DND-41 (cell line): ENCODE measurements at places on chromosomes 3 and 15.

DNA sequence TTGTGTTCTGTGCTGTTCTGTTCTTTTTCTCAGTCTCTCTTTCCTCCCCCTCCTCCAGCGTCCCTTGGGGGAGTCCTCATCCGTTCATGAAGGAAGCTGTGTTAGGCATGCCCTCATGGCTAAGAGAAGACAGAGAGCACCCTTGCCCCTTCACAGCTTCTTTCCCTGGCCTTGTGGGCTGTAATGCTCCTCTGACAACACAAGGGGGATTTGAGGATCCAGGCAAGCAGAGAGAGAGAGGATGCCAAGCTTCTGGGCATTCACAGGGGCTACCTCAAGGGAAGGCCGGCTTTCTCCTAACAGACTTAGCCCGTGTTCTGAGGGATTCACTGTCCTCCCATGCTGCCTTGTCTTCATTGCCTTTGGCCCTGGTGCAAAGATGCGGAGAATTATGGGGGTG is 389.5 kb downstream of the LRTM1 start:
- H3K36me3 ChIP-seq, result no peaks in the 10 kb centered on the region
- no peak for DNase-seq
- H3K27me3 ChIP-seq, result no peaks in the 10 kb centered on the region

GRCh38 chr3:107953722-107954121 is 137.1 kb downstream of the CD47 start:
- H3K36me3 ChIP-seq, result no peaks in the 10 kb centered on the region
- peak; percentile 34 for DNase-seq
- H3K4me3 ChIP-seq, result no peak overlapping the region
- no peaks in the 10 kb centered on the region for H3K27me3 ChIP-seq
- H3K4me1 ChIP-seq, result peaks cover 29% of the 10 kb centered on the region

DNA sequence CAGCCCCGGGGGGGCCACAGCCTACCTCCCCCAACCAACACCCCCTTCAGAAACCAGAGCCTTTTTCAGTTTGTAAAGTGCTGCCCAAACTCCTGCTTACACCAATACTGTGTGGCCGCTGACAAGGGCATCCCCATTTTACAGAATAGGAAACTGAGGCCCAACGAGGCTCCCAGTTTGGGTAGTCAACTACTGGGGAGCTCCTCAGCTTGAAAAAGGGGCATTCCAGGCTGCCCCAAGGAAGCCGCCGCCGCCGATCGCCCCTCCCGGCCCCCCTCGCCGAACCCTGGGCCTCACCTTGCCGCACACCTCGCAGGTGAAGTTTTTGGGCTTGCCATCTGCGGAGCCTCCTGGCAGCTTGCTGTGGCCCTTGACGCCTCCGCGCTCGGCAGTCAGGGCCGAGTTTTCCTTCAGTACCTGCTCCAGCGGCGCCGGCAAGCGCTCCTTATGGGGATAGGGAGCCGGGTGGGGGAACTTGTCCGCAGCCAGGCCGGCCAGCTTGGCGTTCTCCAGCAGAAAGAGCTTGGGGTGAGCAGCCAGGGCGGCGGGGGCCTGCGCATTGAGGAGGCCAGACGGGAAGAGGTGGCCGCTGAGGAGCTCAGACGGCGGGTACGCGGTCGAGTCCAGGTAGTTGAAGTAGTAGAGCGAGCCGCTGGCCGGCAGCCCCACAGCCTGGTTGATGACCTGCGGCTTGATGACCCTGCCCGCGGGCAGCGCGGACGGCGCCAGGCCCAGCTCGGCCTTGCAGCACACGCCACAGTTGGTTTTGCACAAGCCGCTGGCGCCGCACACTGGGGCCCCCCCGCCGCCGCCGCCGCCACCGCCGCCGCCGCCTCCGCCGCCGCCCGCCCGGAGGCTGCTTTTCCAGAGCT is 1.4 kb downstream of the FEZF2 start:
- H3K36me3 ChIP-seq, result no peaks in the 10 kb centered on the region
- H3K27ac ChIP-seq, result no peak overlapping the region
- H3K27me3 ChIP-seq, result no peaks in the 10 kb centered on the region
- H3K4me1 ChIP-seq, result no peaks in the 10 kb centered on the region
- DNase-seq, result no peak

DNA sequence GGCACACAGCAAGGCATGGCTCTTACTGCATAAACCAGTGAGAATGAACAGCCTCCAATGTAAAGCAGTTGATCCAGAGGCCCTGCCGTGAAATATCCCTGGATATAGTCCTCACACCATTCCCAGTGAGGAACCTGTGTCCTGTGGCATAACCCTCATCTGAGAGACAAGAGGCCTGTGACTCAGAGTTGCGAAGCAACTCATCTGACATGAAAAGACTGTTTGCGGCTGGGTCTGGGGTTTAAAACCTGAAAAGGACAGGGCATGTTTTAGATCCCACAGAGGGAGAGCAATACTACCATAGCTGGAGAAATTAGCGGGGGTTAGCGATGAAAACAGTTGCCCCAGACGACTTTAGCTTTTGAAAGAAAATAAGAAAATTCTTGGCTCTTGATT is 165.3 kb upstream of the BHLHE40 start:
- no peak overlapping the region for H3K27ac ChIP-seq
- H3K36me3 ChIP-seq, result peaks cover 14% of the 10 kb centered on the region
- DNase-seq, result no peak
- no peak overlapping the region for H3K4me3 ChIP-seq

DNA sequence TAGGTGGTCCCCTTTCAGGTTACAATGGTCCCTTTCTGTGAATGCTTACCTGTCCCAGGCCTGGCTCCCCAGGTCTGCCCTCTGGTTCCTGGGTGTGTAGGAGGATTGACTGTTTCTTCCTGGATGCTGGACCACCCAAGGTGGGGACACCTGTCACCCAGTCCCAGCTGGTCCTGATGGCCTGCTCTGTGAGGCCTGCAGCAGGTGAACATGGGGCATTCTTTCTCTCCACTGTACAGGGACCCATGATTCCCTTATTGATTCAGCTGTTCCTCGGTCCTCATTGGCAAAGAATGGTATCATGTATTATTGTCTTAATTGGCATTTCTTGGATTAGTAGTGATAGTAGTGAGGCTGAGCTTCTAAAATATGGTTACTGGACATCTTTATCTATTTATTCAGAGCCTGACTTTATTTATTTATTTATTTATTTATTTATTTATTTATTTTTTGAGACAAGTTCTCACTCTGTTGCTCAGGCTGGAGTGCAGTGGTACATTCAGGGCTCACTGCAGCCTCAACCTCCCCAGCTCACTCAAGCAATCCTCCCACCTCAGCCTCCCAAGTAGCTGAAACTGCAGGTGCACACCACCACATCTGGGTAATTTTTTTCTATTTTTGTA is 8.8 kb upstream of the DNAJA4 start:
- no peaks in the 10 kb centered on the region for H3K4me1 ChIP-seq
- no peak for DNase-seq
- H3K36me3 ChIP-seq, result no peaks in the 10 kb centered on the region
- H3K4me3 ChIP-seq, result no peak overlapping the region
- no peak overlapping the region for H3K27ac ChIP-seq

- no peaks in the 10 kb centered on the region for H3K27me3 ChIP-seq
- peak; percentile 55 for DNase-seq
- H3K4me3 ChIP-seq, result peak overlapping the region; percentile 53
- H3K4me1 ChIP-seq, result peaks cover 37% of the 10 kb centered on the region
Observed at GRCh38 chr15:90266061-90266431, 574 bp downstream of the NGRN start.

GRCh38 chr15:41218851-41219250 is 11.7 kb downstream of the EXD1 start:
- no peak overlapping the region for H3K4me3 ChIP-seq
- H3K36me3 ChIP-seq, result no peaks in the 10 kb centered on the region
- no peak overlapping the region for H3K27ac ChIP-seq
- no peak for DNase-seq
- no peaks in the 10 kb centered on the region for H3K4me1 ChIP-seq

DNA sequence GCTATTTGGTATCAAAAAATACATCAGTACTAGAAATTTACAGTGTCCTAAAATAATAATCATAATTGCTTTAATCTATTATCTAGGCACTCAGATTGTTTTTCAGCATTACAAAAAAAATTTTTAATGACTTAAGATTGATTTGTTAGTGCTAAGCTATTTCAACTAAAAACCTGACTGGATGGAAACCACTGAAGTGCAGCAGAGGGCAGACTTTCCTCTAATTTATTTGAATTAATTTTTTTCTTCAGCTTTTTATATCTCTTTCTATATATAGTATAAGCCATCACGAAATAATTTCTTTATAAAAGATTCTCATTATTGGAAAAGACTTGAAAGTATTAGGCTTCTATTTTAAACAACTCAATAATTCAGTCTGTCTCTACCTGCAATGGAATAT is 131.4 kb downstream of the IQCH start:
- DNase-seq, result no peak
- H3K27me3 ChIP-seq, result no peaks in the 10 kb centered on the region
- no peaks in the 10 kb centered on the region for H3K36me3 ChIP-seq
- no peaks in the 10 kb centered on the region for H3K4me1 ChIP-seq
- H3K27ac ChIP-seq, result no peak overlapping the region
- no peak overlapping the region for H3K4me3 ChIP-seq

DNA sequence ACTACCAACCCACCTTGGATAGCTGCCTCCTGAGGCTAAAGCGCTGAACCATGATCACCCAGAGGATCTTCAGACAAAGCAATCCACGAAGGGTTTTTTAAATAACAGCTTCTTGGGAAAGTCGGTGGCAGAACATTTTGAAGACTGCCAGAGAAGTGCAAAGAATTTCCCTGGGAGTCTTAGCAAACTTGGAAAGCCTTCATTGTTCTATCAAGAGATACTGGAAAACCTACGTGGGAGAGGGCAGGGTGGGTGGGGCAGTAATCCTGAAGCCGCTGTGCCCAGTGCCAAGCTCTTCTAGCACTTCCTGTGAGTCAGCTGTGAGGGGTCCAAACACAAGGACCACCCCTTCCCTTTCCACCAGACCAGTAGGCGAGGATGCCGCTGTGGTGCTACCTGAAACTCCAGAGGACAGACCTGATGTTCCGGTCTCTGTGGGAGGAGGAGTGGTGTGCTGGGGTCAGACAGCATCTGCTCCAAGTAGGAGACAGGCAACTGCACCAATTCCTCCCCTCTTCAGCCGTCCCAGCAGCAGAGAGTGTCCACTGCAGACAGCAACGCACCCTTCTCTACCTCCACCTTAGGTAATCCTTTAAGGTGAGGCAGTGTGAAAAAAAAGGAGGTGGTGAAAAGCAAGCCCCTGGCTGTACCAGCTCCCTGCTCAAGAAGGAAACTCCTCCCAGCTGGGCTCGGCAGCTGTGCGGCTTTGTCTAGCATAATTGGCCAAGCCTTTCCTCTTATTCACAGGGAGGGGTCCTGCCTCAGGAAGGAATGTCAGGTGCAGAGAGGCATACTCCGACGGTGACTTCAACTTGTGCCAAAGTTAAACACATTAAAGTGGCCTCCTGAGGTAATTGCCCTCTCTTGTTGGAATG is 99.0 kb downstream of the TMCC1 start:
- H3K27ac ChIP-seq, result no peak overlapping the region
- no peak overlapping the region for H3K4me3 ChIP-seq
- H3K27me3 ChIP-seq, result no peaks in the 10 kb centered on the region
- H3K36me3 ChIP-seq, result 0 out of 2 replicates have a peak, but pooled peaks cover 3% of the 10 kb centered on the region
- H3K4me1 ChIP-seq, result no peaks in the 10 kb centered on the region

DNA sequence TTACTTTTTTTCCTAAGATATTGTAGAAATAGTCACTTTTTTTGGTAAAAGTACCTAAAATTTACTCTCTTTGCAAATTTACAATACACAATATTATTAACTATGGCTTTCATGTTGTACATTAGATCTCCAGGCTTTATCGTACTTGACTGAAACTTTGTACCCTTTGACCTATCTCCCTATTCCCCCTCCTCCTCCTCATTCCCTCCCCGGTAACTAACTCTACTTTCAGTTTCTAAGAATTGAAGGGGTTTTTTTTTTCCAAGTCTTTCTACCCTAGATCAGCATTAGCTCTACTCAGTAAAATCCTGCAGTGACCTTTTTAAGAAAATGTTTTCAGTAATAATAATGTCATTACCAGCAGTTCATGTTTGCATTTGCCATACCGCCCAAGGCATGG is 10.1 kb downstream of the HACL1 start:
- H3K4me1 ChIP-seq, result no peaks in the 10 kb centered on the region
- no peak for DNase-seq
